ENCODE measurements at places on chromosomes 5 and 9.
A peak's percentile ranks its signal among the peaks of the same experiment; 100 is the strongest.

GRCh38 chr9:27280860-27281259 lies 16.1 kb downstream of the EQTN start:
- no peak for DNase-seq

DNA sequence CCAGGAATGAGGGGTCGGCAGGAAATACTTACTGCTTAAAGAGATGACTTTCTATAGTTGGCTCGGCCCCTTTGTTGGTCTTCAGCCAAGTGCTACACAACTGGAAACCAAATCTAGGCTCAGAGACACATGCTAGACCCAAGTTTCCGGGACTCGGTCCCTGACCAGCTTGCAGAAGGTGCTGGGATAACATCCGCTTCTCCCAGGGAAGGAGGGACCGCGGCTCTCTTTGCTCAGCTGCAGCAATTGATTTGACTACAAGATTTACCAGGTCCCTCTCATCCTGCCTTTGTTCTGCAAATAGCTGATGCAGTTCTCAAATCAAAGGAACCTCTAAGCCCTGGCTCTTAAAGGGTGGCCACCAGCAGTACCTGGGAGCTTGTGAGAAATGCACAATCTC lies 314.7 kb downstream of the MLLT3 start:
- DNase-seq, result no peak

DNA sequence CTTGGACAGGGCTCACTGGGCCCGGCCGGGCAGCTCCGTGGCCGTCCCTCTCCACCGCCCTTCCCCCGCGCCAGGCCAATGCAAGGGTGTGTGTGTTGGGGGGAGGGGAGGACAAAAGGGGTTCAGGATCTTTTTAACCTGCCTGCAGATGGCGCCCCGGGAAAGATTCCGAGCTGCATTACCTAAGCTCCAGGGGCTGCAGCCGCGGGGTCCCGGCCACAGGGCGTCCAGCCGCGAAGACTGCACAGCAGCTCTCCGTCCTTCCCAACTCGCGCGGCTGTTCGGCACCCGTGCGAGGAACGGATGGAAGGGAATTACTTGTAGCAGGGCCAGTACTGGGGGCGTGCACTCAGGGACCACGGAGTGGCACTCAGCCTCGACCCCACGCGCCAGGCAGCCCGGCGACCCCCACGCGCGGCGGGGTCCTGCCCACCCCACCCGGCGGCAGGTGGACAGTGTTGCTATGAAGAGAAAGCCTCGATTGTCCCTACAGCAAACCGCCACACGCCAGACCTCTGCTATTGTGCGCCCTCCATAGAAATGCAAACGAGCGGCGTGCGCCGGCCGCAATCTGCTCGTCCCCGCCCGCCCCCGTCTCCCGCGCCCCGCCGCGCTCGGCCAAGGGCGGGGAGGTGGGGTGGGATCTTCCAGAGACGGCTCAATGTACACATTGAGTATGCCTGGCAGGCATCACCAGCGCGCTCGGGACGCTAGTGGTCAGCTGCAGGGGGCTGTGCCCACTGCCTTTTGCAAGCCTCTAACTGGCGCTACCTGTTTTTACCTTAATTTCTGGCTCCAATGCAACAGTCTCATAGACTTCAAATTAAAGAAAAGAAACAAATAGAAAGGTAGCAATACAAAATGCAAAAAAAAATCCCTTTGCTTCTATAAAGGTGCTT lies 796 bp upstream of the GADD45G start:
- DNase-seq, result peak; percentile 24

DNA sequence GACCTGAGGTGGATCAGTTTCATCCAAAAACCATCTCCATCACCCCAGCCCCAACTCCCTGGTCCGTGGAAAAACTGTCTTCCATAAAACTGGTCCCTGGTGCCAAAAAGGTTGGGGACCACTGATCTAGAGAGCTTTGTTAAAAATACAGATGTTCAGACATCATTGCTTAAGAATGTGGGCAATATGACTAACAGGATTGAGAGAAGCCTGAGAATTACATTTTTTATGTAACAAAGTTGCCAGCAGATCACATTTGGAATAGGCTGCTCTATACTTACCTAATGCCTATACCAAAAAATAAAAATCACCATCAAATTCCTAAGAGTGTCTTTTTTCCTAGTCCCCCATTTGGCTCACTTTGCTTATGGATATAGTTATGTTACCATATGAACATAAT lies 143.3 kb downstream of the RAPGEF6 start:
- no peak for DNase-seq

DNA sequence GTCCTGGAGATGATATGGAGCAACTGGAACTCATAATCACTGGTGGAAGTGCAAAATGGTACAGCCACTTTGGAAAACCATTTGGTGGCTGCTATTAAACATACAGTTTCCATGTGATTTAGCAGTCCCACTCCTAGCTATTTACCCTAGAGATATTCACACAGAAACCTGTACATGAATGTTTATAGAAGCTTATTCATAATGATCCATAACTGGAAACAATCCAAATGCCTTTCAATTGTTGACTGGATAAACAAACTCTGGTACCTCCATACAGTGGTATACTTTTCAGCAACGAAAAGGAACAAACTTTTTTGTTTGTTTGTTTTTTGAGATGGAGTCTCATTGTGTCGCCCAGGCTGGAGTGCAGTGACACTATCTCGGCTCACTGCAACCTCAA lies 47.7 kb upstream of the RASGRF2 start:
- DNase-seq, result no peak

DNA sequence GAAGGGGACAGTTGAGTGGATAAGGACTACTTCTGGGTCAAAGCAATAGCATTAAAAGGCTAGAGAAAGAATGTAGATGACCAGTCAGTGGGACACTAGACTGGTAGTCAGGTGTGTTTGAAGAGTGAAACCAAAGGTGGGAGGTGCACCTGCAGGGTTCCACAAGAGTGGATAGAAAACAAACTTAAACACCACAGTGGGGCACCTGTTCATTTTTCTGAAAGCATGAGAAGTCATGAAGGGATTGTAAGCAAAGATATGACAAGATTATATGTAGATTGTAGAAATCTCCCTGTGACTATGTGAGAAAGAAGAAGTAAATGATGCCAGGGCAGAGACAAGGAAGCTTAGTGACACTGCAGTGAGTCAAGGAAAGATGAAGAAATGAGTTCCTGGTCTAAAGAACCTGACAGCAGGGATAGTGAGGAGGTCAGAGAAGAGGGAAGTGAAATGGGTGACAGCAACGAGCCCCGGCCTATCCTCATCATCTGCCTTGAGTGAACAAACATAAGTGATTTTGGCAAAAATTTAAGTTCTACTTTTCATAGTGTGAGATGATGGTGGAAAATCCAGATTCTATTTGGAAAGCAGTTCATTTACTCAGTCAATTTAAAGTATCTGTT lies 296.9 kb downstream of the TLE4 start:
- DNase-seq, result no peak

DNA sequence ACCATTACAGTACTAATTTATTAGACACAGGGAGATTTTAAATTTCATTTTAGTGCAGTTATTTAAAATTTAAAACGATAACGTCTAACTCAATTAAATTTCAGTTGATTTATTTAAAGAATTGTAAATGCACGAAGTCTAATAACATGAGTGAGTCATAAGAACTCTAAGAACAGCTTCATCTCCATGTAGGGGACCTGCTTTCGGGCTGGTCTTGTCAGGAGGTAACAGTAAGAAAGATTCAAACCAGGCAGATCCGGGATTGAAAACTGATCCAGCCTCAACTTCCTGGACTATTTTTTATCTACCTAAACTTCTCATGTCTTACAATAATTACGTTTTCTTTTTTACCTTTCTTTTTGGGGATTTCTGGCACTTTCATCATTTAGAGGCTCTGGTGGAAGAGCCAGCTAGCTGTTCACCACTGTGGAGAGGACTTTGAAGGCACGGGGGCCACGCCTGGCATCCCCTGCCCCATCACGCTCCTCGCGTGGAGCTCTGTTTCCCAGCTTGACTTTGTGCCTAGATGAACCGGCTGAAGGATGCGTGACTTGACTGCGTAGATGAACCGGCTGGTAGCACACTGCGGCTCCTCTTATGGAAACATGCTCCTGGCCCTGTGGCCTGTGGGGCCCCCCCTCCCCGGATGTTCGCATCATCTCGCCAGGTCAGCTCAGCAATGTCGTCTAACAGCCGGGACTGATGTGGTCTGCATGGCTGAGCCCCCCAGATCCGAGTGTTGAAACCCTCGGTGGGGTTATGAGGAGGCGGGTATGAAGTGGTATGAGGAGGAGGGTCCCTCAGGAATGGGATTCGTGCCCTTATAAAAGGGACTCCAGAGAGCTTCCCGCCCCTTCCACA lies 26.0 kb downstream of the NDUFS6 start:
- no peak for DNase-seq

DNA sequence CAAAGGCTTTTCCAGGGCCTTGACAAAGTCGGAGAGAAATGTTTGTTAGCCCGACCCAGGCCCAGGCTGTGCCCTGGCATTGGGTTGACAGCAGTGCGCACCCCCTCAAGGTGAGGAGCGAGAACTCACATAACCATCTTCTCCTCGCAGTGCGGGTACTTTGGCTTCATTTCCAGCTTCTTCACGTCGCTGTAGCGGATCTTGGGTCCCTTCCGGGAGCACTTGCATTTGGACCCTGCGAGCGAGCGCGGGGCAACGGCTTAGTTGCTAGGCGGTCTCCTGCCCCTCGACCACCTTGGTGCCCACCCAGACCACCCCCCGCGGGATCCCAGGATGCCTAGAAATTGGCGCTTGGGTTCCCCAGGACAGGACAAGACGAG lies 496 bp downstream of the CXCL14 start:
- DNase-seq, result no peak

DNA sequence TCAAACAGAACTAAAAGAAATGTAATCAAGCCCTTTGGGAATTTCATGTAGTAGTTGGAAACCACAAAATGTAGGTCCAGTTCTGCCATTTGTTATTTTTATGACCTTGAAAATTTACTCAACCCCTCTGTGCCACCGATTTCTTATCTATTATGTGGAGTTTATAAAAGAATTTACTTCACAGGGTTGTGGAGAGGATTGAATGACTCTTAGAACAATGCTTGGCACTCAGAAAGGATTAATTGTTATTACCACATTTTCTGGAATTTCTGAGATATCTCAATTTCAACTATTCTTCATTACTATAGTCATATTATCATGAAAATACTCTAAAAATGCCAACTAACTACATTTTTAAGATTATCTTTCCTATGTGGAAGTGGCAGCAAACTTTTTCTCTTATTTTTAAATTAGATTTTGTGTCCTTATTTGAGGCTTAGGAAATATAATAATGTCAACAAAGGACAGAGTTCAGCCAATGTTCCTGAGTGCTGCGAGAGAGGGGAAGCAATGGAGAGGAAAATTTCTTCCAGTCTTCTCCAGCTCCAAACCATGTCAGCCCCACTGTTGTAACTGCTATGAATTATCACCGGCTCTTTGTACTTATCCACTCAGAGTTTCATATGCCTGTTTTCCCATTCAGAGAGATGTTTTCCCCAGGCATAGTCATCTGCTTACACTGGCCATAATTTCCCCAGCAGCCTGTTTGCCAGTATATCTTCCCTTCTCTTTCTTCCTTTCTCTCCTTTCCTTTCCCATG lies 525.6 kb downstream of the SPATA31D1 start:
- DNase-seq, result no peak

GRCh38 chr5:117107859-117108258 lies 533.2 kb upstream of the SEMA6A start:
- no peak for DNase-seq

DNA sequence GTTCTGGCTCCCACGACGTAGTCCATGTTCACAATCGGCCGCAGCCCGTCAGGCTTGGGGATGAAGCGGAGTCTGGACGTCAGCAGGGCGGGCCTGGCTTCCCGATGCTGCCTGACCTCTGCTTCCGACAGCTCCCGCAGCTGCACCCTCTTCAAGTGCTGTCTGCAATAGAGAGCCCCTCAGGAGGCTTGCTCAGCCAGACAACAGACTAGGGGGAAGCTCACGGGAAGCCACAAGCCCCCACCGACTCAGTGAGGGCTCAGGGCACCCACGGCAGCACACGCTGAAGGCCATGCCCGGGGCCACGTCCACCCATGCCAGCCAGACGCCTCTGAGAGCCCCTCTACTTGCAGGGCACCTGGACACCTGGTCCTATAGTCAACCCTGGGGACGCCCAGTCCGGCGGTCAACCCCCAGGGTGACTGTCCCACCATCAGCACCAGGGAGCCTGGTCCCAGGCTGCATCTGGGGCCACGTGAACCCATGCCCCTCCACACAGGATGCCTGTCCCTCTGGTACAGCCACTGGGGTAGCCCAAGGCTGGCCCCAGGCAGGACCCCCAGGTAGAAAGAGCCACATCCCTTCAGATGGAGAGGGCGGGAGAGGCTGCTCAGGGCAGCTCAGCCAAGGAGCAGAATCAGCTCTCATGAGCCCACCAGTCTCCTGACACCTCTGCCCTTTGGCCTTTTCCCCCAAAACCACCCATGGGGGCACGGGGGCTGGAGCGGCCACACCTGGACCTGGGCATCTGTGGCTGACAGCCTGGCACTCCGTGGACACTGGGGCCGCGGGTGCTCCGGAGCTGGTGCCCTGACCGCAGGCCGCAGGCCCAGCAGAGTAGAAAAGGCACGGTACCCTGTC lies 14.5 kb downstream of the TERT start:
- no peak for DNase-seq

DNA sequence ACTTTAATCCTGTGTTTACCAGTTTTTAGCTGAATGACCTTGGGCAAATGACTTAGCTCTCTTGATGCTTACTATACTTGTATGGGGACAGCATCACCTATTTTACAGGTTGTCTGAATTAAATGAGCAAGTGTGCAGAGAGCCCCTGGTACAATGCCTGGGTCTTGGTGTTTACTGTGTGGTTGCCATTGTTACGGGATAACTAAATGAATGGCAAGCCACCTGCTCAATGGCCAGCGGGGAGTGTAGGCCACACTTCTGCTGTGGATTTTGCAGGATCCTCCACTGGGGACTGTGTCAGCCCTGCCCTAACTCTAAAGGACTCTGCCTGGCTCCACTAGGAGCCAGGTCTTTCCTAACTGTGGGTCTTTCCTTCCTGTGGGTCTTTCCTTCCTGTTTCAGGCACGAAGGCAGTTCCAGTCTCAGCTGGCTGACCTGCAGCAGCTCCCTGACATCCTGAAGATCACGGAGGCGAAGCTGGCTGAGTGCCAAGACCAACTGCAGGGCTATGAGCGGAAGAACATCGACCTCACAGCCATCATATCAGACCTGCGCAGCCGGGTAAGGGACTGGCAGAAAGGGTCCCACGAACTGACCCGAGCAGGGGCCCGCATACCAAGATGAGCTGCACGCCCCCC lies 10.3 kb upstream of the GLE1 start:
- no peak for DNase-seq

GRCh38 chr5:63255594-63255993 lies 677.0 kb downstream of the LRRC70 start:
- DNase-seq, result no peak

DNA sequence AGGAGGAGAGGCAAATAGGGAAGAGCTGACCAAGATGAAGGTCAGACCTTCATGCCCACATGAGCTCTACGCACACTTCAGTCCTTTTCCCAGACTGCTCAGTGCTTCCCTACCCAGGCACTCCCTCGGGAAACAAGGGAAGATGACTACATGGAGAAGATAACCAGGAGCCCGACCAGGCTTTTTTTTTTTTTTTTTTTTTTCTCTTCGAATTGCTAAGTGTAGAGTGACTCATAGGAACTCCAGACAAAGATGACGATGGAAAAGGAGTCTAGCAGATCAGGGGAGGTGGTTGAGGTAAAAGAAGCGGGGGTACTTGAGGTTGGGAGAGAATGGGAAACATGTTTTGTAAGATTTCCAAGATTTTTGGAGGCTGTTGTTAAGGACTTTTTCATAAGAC lies 526.1 kb downstream of the BNC2 start:
- no peak for DNase-seq
